ENCODE measurements at places on chromosomes 11 and 22.

GRCh38 chr11:24833573-24833972 lies 336.7 kb downstream of the LUZP2 start:
- H3K4me1 ChIP-seq: no peaks in the 10 kb centered on the region
- DNase-seq: no peak
- no peak overlapping the region for H3K4me3 ChIP-seq
- H3K27ac ChIP-seq: no peak overlapping the region
- no peaks in the 10 kb centered on the region for H3K36me3 ChIP-seq
- H3K27me3 ChIP-seq: no peaks in the 10 kb centered on the region

DNA sequence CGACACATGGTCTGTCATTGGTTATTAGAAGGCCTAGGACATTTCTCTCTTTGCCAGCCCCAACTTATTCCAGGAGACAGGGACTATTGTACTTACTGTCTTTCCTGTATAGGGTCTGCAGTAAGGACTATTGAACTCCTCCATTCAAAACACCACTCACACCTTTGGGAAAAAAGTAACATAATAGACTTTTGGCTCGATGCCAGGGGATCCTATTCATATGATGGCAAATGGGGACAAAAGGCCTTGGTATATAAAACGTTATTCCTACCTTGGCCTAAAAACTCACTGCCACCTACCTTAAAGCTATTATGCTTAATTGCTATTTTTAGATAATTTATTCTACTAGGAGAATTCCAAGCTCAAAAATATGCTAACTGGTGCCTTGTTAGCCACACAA lies 6.3 kb upstream of the NDUFC2 start:
- no peak overlapping the region for H3K27ac ChIP-seq
- no peak for DNase-seq
- H3K27me3 ChIP-seq: no peaks in the 10 kb centered on the region
- peaks cover 6% of the 10 kb centered on the region for H3K4me1 ChIP-seq
- H3K36me3 ChIP-seq: no peaks in the 10 kb centered on the region

- H3K4me1 ChIP-seq: no peaks in the 10 kb centered on the region
- DNase-seq: no peak
- H3K27me3 ChIP-seq: peaks cover 19% of the 10 kb centered on the region
- H3K36me3 ChIP-seq: no peaks in the 10 kb centered on the region
Measured at GRCh38 chr11:12592283-12592682, 81.9 kb upstream of the TEAD1 start.

GRCh38 chr11:461626-462025 lies 11.5 kb downstream of the PTDSS2 start:
- H3K27ac ChIP-seq: no peak overlapping the region
- no peak overlapping the region for H3K4me3 ChIP-seq
- H3K36me3 ChIP-seq: peaks cover 69% of the 10 kb centered on the region
- H3K27me3 ChIP-seq: no peaks in the 10 kb centered on the region

DNA sequence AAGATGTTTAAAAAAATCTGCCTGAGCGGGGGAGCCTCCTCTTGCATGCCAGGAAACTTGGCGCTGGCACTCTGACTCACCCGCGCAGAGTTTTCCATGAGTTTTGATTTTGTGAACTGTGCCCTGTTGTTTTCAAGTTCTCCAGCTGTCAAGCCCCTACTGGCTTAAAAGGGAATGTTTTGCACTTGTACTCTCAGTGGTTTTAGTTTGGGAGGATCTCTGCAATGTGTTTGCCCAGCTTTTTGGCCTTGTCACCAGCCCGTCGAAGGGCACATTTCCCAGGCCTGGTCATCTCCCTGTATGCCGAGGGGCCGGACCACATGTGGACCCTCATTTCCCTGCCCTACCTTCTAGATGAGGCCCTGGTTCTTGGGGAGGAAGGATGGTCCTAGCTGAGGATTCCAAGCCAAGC lies 12.2 kb downstream of the MRGPRF start:
- H3K4me3 ChIP-seq: no peak overlapping the region
- peaks cover 7% of the 10 kb centered on the region for H3K4me1 ChIP-seq
- H3K36me3 ChIP-seq: no peaks in the 10 kb centered on the region
- H3K27me3 ChIP-seq: no peaks in the 10 kb centered on the region
- no peak overlapping the region for H3K27ac ChIP-seq

GRCh38 chr22:45036154-45036553 lies 26.3 kb upstream of the PHF21B start:
- H3K4me1 ChIP-seq: no peaks in the 10 kb centered on the region
- H3K36me3 ChIP-seq: no peaks in the 10 kb centered on the region
- no peak overlapping the region for H3K27ac ChIP-seq
- no peak overlapping the region for H3K4me3 ChIP-seq
- no peak for DNase-seq

- H3K27ac ChIP-seq: no peak overlapping the region
- H3K36me3 ChIP-seq: peaks cover 57% of the 10 kb centered on the region
Measured at GRCh38 chr11:65102142-65103095, 6.4 kb downstream of the VPS51 start.

- H3K4me1 ChIP-seq: no peaks in the 10 kb centered on the region
- no peaks in the 10 kb centered on the region for H3K27me3 ChIP-seq
- H3K36me3 ChIP-seq: no peaks in the 10 kb centered on the region
- H3K27ac ChIP-seq: no peak overlapping the region
Measured at GRCh38 chr22:45997077-45997776, 20.3 kb upstream of the WNT7B start.

DNA sequence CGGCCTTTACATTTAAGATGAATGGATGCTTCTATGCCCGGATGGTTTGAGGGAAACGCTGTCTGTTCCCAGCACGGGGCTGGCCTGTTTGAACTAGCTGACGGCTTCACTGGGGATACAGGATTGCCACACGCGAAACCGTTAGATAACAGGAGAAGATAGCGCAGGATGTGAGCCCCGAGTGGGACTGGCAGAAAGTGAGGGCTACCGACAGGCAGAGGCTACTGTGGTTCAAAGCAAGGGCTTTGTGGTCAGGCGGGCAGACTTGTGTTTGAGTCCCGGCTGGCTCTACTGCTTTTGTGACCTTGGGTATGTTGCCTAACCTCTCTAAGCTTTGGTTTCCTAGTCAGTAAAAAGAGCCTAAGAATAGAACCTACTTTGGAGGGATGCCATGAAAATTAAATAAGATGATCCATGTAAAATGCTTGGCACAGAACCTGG lies 2.8 kb upstream of the OAF start:
- H3K27me3 ChIP-seq: peaks cover 28% of the 10 kb centered on the region
- DNase-seq: no peak
- H3K27ac ChIP-seq: no peak overlapping the region

DNA sequence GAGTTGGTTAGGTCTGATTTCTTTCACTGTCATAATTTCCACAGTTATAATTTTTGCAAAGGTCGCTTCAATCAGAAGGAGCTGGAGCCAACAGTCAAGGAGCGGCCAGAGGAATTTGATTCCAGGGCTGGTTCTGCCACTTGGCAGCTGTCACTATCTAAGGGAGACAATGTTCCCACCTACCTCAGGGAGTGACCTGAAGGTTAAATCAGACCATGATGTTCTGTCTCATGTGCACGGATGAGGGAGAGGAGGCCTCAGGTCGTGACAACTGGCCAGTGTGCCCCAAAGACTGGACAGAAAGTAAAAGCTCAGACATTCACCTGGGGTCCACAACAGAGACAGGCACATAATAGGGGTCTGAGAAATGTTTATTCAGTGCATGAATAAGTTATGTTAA lies 7.6 kb downstream of the MRGPRD start:
- H3K4me3 ChIP-seq: no peak overlapping the region
- no peak for DNase-seq
- no peaks in the 10 kb centered on the region for H3K36me3 ChIP-seq
- no peak overlapping the region for H3K27ac ChIP-seq
- no peaks in the 10 kb centered on the region for H3K4me1 ChIP-seq

GRCh38 chr11:111557425-111558111 lies 17.0 kb downstream of the LAYN start:
- H3K4me1 ChIP-seq: no peaks in the 10 kb centered on the region
- H3K4me3 ChIP-seq: no peak overlapping the region
- no peak overlapping the region for H3K27ac ChIP-seq
- no peak for DNase-seq
- no peaks in the 10 kb centered on the region for H3K36me3 ChIP-seq
- peaks cover 4% of the 10 kb centered on the region for H3K27me3 ChIP-seq

DNA sequence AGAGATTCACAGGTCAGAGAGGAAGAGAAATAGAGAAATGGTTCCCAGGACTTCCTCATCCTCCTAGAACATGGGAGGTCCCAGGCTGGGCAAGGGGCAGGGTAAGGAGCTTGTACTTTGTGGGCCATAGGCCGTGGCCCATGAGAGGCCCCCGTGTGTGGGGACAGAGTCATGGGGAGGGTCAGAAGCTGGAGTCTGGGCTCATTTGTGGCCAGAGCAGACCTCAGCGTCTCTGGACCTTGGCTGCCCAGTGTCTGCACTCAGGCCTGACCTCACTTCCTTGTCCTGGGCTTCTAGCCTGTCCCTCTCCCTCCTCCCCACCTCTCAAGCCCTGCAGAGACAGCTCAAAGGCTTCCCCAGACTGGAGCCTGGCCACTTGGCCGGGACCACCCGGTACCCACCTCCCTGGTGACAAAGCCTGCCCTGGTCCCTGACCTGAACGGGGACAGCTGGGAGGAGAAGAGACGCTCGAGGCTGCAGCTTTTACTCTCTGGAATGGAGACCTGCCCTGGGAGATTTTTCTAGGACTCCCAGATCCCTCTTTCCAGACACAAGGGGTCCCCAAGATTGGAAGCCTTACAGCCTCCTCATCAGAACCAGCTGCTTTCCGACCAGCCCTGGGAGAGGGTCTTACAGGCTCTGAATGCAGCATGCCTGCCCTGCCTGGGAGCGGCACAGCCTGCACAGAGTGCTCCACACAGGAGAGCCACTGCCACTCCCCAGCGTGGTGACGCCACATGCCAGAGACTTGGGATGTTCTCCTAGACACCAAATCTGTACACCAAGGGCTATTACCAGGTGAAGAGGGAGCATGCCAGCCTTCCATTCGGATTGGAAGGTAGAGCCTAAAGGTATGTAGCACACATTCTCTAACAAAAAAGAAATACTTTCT lies 569.0 kb upstream of the B3GAT1 start:
- H3K36me3 ChIP-seq: no peaks in the 10 kb centered on the region
- H3K27ac ChIP-seq: no peak overlapping the region
- peaks cover 12% of the 10 kb centered on the region for H3K27me3 ChIP-seq
- no peaks in the 10 kb centered on the region for H3K4me1 ChIP-seq

- peaks cover 23% of the 10 kb centered on the region for H3K36me3 ChIP-seq
- H3K4me1 ChIP-seq: no peaks in the 10 kb centered on the region
- DNase-seq: no peak
- H3K4me3 ChIP-seq: no peak overlapping the region
- no peaks in the 10 kb centered on the region for H3K27me3 ChIP-seq
Measured at GRCh38 chr22:38109371-38110001, 998 bp downstream of the BAIAP2L2 start.

- H3K27ac ChIP-seq: no peak overlapping the region
- no peaks in the 10 kb centered on the region for H3K27me3 ChIP-seq
- no peaks in the 10 kb centered on the region for H3K4me1 ChIP-seq
- DNase-seq: no peak
- H3K4me3 ChIP-seq: no peak overlapping the region
- H3K36me3 ChIP-seq: no peaks in the 10 kb centered on the region
Measured at GRCh38 chr22:20216863-20217499, 51.1 kb downstream of the RTN4R start.

- no peaks in the 10 kb centered on the region for H3K27me3 ChIP-seq
- no peak overlapping the region for H3K4me3 ChIP-seq
- no peak overlapping the region for H3K27ac ChIP-seq
- DNase-seq: no peak
Measured at GRCh38 chr22:17924735-17925364, 99.5 kb downstream of the MICAL3 start.

DNA sequence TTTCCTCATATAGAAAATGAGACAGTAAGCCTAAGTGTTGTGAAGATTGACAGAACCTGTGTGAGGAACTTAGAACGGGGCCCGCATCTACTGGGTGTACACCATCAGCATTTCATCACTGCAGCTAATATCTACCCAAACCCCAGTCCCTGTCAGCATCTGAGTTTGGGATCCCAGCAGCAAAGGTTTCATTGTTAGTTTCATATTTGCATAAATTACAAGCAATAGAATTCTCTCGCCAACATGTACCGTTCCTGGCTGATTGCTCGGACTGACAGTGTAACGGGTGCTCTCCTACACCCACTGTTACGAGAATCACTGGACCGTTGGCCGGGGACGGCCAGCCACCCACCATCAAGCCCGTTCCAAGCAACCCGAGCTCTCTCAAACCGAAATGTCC lies 10.4 kb upstream of the TMPRSS6 start:
- no peaks in the 10 kb centered on the region for H3K27me3 ChIP-seq
- peaks cover 25% of the 10 kb centered on the region for H3K4me1 ChIP-seq
- no peak overlapping the region for H3K27ac ChIP-seq
- no peak for DNase-seq
- no peaks in the 10 kb centered on the region for H3K36me3 ChIP-seq
- no peak overlapping the region for H3K4me3 ChIP-seq

DNA sequence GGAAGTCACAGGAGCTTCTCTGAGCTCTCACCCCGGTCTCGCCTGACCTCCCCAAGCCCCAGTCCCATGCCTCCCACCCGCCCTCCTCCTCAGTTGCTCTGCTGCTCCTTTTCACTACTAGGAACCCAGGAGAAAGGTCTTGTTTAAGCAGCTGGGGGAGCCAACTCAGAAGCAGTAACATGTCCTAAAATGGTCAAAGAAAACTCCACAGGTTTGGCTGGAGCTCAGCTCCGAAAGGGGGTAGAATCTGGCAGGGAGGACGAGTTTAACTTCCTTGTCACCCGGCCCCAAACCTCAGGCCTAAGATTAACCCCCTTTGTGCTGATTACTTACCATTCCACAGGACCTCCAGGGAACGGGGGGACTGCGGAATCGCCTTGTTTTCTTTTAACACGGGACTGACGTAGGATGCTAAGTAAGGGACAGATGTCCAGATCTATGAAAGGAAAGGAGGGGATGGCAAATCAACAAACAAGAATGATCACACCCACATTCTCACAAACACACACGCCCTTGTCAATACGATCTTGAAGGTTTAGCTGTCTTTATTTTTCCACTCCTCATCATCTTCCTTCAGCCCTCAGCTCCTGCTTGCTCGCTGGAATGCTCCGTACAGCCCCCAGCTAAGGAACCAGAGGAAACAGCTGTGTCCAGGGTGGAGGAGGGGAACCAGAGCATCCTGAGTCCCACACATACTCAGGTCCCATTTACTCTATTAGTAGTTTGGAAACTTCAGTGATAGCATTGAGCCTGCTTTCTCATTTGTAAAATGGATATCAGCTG lies 13.5 kb downstream of the PCSK7 start:
- H3K36me3 ChIP-seq: peaks cover 86% of the 10 kb centered on the region
- no peaks in the 10 kb centered on the region for H3K27me3 ChIP-seq
- H3K4me1 ChIP-seq: no peaks in the 10 kb centered on the region
- DNase-seq: no peak
- no peak overlapping the region for H3K4me3 ChIP-seq
